Upper lobe of right lung (tissue), 1 donor: ENCODE measurements at places on chromosomes 13 and 19. TPM values are rescaled to one million over a fixed set of nuclear protein-coding genes. Genes with fewer than 3 reads are reported as not detected.
A peak's percentile ranks its signal among the peaks of the same experiment; 100 is the strongest.

- DNase-seq: no peak
Observed at GRCh38 chr13:50580684-50581305, 262.7 kb downstream of the DLEU7 start.

DNA sequence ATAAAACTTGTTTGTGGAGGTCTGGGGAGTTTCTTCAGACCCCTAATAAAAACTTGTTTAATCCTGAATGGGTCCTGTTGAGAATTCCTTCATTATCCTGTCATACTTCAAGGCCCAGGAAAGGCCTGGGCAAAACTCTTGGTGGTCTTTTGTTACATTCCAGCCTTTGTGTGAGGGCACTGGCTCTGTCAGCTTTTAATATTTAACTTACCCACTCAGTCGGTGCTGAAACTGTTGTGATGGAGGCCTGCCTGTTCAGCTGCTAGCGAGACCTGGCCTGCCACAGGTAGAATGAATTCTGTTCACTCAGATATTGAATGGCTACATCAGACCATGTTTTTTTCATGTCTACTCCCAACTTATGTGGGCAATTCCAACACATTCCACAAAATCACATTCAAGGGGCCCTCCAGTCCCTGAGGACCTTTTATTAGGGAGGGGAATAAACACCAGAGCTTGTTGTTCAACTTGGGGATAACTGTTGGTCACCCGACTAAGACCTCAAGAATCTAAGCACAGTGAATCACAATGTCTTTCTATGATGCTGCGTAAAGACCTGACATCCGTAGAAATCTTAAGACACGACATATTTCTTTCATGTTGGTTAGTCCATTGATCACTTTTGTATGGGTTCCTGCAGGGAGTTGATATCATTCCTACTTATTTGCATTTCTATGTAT lies 12.5 kb downstream of the NLRP8 start:
- DNase-seq: no peak

DNA sequence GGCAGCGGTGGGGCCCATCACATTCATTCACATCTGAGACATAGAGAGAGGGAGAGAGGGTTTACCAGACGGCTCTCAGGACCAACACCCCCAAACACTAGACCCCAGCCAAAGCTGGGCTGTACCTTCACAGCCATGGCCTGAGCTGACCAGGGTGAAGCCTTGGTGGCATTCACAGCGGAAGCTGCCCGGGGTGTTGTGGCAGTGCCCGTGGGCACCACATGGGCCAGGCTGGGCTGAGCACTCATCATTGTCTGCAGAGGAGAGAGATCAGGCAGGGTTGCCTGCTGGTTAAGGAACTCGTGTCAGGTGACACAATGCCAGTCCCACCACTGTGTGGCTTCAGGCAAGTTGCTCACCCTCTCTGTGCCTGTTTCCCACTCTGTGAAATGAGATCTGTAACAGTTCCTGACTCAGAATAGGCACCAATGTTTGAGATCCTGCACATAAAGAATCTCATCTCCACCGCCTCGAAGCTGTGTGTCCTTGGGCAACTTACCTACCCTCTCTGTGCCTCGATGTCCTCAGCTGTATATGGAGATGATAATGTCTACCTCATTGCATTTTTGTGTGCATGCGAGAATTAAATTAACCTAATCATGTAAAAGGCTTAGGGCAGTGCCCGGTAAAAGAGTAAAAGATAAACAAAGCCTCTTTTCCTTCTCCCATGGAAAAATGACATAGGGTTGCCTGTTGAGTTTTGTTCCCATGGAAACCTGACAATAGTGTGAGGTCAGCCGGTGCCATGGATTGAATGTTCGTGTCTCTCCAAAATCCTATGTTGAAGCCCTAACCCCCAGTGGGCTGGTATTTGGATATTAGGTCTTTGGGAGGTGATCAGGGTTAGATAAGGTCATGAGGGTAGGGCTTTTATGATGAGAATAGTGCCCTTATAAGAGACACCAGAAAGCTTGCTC lies 22.9 kb downstream of the CCL25 start:
- no peak for DNase-seq

DNA sequence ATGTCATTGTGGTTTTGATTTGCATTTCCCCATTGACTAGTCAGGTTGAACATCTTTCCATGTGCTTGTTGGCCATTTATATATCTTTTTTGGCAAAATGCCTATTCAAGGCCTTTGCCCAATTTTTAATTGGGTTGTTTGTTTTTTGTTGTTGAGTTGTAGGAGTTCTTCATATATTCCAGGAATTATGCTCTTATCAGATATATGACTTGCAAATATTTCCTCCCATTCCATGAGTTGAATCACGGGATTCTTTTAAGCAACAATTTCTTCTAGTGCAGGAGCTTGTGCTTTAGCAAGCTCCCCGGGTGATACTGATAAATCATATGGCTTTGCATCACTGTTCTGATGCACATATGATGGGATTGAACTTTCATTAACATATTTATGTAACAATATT lies 47.0 kb upstream of the FLT1 start:
- DNase-seq: no peak

GRCh38 chr13:76425935-76426334 lies 460.3 kb downstream of the KCTD12 start:
- no peak for DNase-seq

- no peak for DNase-seq
Observed at GRCh38 chr19:3512562-3513228, 6.6 kb downstream of the FZR1 start.

GRCh38 chr13:31982540-31982939 lies 49.0 kb upstream of the FRY start:
- DNase-seq: peak; percentile 84

DNA sequence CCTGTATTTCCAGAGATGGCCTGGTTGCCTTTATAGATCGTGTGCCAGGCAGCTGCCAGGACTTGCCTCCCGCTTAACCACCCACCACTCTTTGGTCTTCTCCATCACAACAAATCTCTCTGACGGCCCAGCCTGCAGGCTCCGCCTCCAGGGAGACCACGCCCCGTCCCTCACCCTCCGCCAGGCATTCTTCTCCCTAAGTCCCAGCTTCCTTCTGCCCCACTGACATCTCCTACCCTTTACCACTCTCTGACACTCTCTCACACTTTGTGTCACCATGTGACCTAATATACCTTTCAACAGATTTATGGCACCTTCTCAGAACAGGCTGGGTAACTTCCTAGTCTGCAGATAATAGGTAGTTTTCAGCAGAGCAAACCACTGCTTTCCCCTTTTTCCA lies 95.1 kb downstream of the CAB39L start:
- no peak for DNase-seq

GRCh38 chr13:106391271-106391670 lies 144.2 kb downstream of the EFNB2 start:
- no peak for DNase-seq

DNA sequence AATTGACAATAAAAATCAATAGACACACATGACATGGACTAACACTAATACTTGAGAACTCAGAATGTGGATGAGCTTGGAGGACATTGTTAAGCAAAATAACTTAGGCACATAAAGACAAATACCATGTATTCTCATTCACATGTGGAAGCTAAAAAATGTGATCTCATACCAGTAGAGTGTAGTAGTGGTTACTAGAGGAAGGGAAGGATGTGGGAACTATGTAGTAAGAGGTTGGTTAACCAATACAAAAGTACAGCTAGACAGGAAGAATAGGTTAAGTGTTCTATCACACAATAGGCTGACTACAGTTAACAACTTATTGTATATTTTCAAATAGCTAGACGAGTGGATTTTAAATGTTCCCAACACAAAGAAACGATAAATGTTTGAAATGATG lies 415.8 kb upstream of the KLF12 start:
- no peak for DNase-seq

DNA sequence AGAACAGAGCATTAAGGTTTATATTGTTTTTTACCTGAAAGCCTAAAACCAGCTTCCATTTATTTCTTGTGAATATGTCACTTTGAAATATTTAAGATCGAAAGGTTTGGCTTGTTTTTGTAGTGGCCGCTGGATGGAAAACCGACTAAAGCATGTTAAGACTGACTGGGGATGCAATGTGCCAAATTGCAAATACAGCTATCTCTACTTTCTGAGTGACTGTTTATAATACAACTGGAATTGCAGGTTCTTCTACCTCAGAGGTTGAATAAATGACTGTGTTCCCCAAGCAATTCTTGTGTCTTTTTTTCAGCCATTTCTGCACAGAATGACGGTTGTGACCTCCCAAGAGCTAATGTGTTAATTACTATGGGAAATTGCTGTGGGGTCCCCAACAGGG lies 50.0 kb upstream of the TMTC4 start:
- no peak for DNase-seq

GRCh38 chr13:106373989-106374572 lies 161.4 kb downstream of the EFNB2 start:
- no peak for DNase-seq

DNA sequence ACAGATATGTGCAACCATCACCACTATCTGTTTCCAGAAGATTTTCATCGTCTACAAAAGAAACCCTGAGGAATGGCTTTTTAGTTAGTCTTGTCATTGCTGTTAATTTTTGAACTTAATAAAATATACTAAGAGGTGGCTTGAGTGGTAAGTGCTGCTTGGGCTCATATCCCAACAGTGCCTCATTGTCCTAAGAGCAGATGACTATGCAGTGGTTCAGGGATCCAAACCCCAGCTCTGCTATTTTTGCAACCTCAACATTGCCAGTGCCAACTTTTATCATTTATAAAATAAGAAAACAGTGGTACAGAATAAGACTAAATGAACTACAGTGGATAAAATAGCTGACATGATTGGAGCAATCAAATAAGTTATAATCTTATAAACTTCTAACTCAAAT lies 123.2 kb upstream of the SLC7A1 start:
- no peak for DNase-seq

DNA sequence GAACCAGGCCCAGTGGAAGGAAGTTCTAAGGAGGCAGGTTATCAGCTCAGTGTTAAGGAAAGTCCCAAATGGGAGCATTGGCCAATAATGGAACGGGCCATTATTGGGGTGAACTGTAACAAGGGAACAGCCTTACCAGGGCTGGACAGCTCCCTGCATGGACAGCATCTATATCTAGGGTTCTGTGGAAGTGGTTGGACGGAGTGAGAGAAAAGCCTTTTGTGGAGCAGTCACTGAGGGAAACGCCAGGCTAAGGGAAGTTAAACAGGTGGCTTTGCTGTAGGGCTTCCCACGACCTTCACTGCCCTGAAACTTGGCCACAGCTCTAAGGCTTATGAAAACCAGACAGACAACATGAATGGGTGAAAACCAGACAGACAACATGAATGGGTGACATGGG lies 17.0 kb downstream of the POU2F2 start:
- DNase-seq: no peak

GIPR gene
- 4.8 TPM for total RNA-seq

BAX gene
- 127 TPM for total RNA-seq

FCGBP gene
- total RNA-seq: 10.3 TPM

OR7D2 gene
- total RNA-seq: 0.52 TPM

PROZ gene
- not detected for total RNA-seq

RNF17 gene
- total RNA-seq: not detected

KLF1 gene
- not detected for total RNA-seq
